ENCODE measurements at places on chromosomes 12 and 14.
A peak's percentile ranks its signal among the peaks of the same experiment; 100 is the strongest.

DNA sequence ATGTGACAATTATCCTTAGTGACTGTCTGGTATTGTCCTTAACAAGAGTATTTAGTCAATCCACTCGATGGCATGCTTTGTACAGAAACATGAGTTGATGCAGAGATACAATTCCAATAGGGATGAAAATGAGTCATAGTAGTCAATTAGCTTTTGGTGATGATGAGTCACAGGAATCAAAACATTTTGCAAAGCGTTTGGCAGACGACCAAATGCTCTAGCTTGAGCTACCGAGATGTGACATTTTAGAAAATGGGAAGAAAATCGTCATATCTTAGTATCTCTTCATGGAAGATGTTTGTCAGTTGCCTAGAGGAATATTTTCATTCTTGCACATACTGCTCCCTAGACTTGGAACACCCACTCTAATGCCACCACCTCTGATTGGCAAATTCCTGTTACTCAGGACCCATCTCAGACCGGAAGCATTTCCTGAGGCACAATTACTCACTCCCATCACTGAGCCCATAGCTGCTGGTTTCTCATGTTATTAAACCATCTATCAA, 95.0 kb downstream of the LMNTD1 start:
- DNase-seq, result no peak

- DNase-seq, result no peak
Observed at GRCh38 chr12:42908712-42909111, 319.2 kb upstream of the PRICKLE1 start.

DNA sequence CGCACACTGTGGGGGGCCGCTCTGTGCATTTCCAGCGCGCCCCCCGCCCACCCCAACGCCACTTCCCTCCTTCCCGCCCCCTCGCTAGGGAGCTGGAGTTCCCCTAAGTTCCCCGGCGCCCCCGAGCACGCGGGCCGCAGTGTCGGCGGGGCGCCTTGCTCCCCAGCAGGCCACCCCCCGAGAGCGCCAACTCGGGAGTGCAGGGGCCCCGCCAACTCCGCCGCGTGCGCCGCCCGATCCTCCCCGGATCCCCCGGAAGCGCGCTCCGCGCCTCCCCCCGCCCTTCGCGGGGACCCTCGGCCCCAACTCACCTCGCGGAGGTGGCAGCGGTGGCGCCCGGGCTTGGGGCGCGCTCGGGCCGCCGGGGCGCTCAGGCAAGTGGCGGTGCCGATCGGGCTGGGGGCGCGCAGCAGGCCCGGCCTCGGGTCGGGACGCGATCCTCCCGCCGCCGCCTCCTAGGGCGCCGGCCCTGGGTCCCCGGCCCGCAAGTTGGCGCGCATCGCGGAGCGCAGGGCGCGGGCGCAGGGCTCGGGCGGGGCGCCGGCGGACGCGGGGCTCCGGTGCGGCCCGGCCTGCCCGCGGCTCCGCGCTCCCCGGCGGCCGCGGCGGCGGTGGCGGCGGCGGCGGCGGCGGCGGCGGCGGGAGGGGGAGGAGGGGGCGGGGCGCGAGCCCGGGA, at the start of gene NCOR2:
Gene NCOR2, minus strand, starts transcription at position 616 of the 676 bp plus-strand sequence. CDS start 72,361 bp downstream, outside the sequence.
- DNase-seq, result no peak

DNA sequence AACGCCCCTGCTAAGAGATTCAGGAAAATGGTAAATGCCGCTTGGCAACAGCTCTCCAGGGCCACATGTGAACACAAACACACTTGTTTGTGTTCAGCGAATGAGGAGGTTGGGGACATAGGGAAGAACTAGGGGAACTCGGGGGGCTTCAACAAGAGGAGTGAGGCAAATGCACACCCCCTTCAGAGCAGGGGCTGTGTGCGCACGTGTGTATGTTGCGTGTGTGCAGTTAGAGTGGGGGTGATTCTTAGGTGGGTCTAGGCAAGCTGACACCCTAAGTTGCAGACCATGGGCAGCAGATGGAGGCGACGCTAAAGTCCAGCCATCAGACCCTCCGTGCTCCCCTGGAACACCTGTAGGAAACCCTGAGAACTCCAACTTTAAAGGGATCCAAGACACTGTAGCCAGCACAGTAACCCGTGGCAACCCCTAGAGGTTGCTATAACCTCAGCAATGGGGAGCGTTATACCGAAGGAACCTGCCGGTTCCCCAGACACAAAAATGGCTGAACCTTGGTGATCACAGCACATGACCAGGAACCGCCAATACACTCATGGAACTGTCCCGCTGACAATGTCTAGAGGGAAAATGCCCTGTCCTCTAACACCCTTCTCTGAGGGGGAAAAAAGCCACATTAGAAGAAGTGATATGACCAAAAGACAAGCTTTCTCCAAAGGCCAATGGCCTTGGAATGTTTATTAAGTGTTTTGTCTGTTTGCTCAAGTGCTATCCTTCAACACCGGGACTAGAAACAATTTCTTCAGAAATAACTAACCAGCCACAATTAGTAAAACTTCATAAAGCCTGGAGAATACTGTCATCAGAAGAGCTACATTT, 86.5 kb upstream of the CEP83 start:
- DNase-seq, result peak; percentile 71

- DNase-seq, result no peak
Observed at GRCh38 chr12:49821373-49822287, 6.6 kb downstream of the NCKAP5L start.

DNA sequence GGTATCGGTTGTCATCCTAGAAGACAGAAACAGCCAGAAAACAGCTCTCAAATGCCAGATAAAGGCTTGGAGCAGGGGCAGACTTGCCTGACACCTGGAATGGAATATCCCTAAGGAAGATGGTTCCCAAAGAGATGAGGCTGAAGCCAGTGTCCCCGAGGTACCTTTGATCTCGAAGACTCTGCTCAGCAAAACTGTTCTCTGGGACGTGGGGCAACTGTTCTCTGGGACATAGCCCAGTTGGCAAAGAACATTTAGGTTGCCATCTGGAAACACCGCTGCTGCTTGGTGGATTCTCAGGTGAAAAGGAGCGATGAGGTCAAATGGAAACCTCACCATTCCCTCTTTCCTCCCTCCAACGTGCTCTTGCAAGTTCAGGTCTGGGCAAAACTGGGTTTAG, 27.9 kb upstream of the FBXO21 start:
- DNase-seq, result no peak

All from HuH-7 (cell line).